ENCODE measurements at places on chromosomes 1 and 21. TPM values are rescaled to one million over a fixed set of nuclear protein-coding genes. Genes with fewer than 3 reads are reported as not detected.

DNA sequence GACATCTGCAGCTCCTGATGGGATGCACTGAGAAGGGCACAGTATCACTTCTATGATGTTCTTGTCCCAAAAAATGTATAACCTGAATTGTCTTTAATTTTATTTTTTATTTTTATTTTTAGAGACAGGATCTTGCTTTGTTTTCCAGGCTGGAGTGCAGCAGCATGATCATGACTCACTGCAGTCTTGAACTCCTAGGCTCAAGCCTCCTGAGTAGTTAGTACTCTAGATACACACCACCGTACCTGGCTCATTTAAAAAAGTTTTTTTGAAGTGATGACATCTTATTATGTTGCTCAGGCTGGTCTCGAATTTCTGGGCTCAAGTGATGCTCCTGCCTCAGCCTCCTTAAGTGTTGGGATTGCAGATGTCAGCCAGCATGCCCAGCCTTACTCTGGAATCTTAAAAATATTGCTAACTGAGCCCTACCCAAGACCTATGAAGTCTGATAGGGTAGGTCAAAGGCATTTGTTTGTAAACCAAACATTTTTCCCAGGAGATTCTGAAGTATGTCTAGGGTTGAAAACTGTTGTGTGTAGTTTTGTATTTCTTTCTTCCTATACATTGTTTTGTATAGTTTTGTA, 68.9 kb downstream of the ATF6 start:
- no peak overlapping the region for H3K4me3 ChIP-seq
- no peak for DNase-seq
- peaks cover 6% of the 10 kb centered on the region for H3K4me1 ChIP-seq
- H3K27ac ChIP-seq: no peak overlapping the region
- H3K36me3 ChIP-seq: peaks cover 5% of the 10 kb centered on the region
- H3K27me3 ChIP-seq: no peaks in the 10 kb centered on the region

- no peaks in the 10 kb centered on the region for H3K27me3 ChIP-seq
- no peaks in the 10 kb centered on the region for H3K36me3 ChIP-seq
- peaks cover 19% of the 10 kb centered on the region for H3K4me1 ChIP-seq
- H3K4me3 ChIP-seq: peak overlapping the region; percentile 48
Measured at GRCh38 chr1:1630965-1631781, 800 bp upstream of the MMP23B start.

DNA sequence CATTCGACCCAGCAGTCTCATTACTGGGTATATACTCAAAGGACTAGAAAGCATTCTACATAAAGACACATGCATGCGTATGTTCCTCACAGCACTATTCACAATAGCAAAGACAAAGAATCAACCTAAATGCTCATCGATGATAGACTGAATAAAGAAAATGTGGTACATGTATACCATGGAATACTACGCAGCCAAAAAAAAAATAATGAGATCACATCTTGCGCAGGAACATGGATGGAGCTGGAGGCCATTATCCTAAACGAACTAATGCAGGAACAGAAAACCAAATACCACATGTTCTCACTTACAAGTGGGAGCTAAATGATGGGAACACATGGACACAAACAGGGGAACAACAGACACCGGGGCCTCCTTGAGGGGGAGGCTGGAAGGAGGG, 43.7 kb downstream of the ELF3 start:
- no peak overlapping the region for H3K27ac ChIP-seq
- H3K4me3 ChIP-seq: no peak overlapping the region
- H3K27me3 ChIP-seq: peaks cover under 1% of the 10 kb centered on the region

- H3K4me1 ChIP-seq: no peaks in the 10 kb centered on the region
- no peak for DNase-seq
- H3K27ac ChIP-seq: no peak overlapping the region
- H3K4me3 ChIP-seq: no peak overlapping the region
Measured at GRCh38 chr1:114531094-114531493, 20.1 kb upstream of the TRIM33 start.

- no peak for DNase-seq
- H3K4me3 ChIP-seq: no peak overlapping the region
- no peak overlapping the region for H3K27ac ChIP-seq
- no peaks in the 10 kb centered on the region for H3K4me1 ChIP-seq
- no peaks in the 10 kb centered on the region for H3K36me3 ChIP-seq
- H3K27me3 ChIP-seq: no peaks in the 10 kb centered on the region
Measured at GRCh38 chr1:201307760-201308499, 24.6 kb downstream of the PKP1 start.

- H3K4me3 ChIP-seq: no peak overlapping the region
- no peaks in the 10 kb centered on the region for H3K36me3 ChIP-seq
- no peak overlapping the region for H3K27ac ChIP-seq
- DNase-seq: no peak
- H3K4me1 ChIP-seq: peaks cover 6% of the 10 kb centered on the region
Measured at GRCh38 chr1:59967141-59967697, 40.6 kb upstream of the CYP2J2 start.

DNA sequence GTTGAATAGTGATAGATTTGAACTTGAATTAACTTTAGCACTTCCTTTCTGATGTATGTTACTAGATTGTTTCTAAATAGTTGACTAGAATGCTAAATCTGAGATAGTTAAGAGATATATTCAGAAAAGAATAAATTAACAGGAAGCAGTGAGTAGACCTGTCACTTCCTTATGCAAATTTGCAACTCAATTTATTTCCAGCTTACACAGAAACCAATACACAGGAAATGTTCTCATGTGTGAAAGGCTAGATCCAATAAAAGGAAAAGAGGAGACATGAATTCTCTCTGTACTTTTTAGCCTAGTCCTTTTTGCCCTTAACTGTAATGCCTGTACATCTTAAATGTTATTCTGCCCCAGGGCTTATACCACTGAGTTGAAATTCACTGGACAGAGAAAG, 522.3 kb downstream of the COL11A1 start:
- H3K27me3 ChIP-seq: no peaks in the 10 kb centered on the region
- no peaks in the 10 kb centered on the region for H3K4me1 ChIP-seq
- no peak for DNase-seq
- no peak overlapping the region for H3K4me3 ChIP-seq

GRCh38 chr1:205423814-205424399, 2.1 kb upstream of the LEMD1 start:
- no peak overlapping the region for H3K27ac ChIP-seq
- no peaks in the 10 kb centered on the region for H3K27me3 ChIP-seq
- no peak for DNase-seq
- H3K4me3 ChIP-seq: no peak overlapping the region
- no peaks in the 10 kb centered on the region for H3K4me1 ChIP-seq

DNA sequence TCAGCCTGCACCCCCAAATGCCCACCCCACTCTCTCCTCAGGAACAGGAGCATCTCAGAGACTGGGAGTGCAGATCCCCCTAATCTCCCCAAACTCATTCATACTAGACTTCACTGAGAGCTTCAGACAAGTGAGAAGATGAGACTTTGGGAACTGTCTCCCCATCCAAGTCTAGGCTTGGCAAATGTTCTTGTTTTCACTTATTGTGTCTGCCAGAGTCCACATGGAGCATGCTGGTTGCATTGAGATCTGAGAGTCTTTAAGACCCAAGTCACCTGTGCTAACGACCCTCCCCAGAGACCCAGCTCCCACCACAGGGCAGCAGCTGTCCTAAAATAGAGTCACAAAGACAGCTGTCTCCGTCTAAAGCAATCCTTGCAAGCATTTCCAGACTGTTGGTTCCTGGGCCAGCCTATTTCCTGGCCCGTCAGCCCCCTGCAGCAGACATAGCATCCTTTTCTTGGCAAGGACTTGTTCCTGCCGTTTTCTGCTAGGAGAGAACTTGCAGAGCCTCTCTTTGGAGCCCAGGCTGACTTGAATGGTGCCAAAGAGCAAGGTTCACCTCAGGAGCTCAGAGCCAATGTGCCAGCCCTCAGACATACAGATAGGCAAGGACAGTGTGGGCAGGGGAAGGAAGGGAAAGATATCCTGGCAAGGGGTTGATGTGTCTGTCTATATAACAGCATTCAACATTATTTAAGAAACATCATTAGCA, 1.9 kb upstream of the CNTN2 start:
- no peaks in the 10 kb centered on the region for H3K36me3 ChIP-seq
- no peak for DNase-seq

DNA sequence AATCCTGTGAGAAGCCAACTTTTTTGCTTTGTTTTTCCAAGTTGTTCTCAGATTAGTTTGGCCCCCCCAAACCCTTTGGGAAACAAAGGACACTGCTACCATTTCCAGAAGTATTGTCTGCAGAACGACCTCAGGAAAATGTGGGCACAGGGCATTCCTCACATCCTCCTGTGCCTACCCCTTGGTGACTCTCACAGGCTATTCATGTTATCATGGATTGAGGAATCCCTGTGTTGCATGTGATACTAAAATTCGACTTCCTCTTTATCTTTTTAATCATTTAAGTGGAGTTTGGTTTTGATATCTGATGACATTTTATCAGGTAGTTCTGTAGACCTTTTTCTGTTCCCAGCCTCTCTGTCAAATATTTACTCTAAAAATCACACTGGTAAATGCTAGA, 184.5 kb downstream of the FASLG start:
- H3K27me3 ChIP-seq: no peaks in the 10 kb centered on the region
- DNase-seq: no peak
- H3K27ac ChIP-seq: no peak overlapping the region
- H3K4me1 ChIP-seq: peaks cover 30% of the 10 kb centered on the region
- no peaks in the 10 kb centered on the region for H3K36me3 ChIP-seq
- no peak overlapping the region for H3K4me3 ChIP-seq

GRCh38 chr1:911875-912739, 11.6 kb upstream of the SAMD11 start:
- H3K27me3 ChIP-seq: no peaks in the 10 kb centered on the region
- no peak overlapping the region for H3K4me3 ChIP-seq
- H3K27ac ChIP-seq: no peak overlapping the region
- no peaks in the 10 kb centered on the region for H3K4me1 ChIP-seq
- H3K36me3 ChIP-seq: no peaks in the 10 kb centered on the region
- no peak for DNase-seq

- H3K4me1 ChIP-seq: no peaks in the 10 kb centered on the region
- H3K27ac ChIP-seq: no peak overlapping the region
- H3K27me3 ChIP-seq: no peaks in the 10 kb centered on the region
- DNase-seq: no peak
- no peak overlapping the region for H3K4me3 ChIP-seq
Measured at GRCh38 chr1:10721381-10722321, 74.8 kb downstream of the CASZ1 start.

DNA sequence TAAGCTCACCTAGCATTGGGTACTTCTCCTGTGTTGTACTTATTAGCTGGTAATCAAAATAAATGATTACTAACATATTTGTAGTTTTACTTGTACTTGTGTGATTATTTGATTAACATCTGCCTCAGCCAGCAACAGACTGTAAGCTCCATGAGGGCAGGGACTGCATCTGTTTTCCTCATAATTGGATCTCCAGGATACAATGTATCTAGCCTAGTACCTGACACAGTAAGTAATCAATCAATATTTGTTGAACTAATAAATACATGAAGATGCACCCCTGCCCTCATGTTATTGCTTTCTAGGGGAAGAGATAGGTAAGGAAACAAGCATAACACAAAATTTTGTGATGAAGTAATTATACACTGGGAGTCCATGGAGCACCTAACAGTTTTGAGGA, 101.5 kb downstream of the TENT5C start:
- DNase-seq: no peak
- H3K27me3 ChIP-seq: no peaks in the 10 kb centered on the region
- H3K4me1 ChIP-seq: no peaks in the 10 kb centered on the region
- no peak overlapping the region for H3K4me3 ChIP-seq
- no peak overlapping the region for H3K27ac ChIP-seq

- peaks cover 83% of the 10 kb centered on the region for H3K36me3 ChIP-seq
- H3K27ac ChIP-seq: peak overlapping the region; percentile 6
- no peak for DNase-seq
Measured at GRCh38 chr1:46689356-46689755, 17.7 kb downstream of the TEX38 start.

DNA sequence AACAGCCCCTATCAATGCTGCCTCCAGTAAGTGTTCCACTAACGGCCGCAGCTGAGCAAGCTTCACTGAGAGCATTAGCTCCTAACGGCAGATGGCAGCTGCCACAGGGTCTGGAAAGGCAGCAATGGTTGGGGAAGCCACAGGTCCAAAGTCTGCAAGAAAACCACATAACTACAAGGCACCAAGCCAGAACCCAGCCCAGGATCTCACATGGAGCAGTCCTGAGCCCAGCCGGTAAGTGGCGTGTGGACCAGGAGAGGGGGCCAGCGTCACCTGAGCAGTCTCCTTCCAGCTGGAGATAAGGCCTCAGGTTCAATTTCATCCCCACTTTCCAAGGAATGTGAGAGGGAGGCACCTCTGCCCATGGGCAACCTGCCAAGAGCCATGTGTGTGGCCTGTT, 13.2 kb downstream of the SYT2 start:
- no peaks in the 10 kb centered on the region for H3K36me3 ChIP-seq
- no peak overlapping the region for H3K27ac ChIP-seq
- DNase-seq: no peak
- H3K27me3 ChIP-seq: peaks cover 6% of the 10 kb centered on the region
- H3K4me1 ChIP-seq: no peaks in the 10 kb centered on the region

- H3K27me3 ChIP-seq: no peaks in the 10 kb centered on the region
- H3K4me3 ChIP-seq: no peak overlapping the region
- no peaks in the 10 kb centered on the region for H3K4me1 ChIP-seq
Measured at GRCh38 chr1:85943945-85944344, 212.6 kb downstream of the COL24A1 start.

DNA sequence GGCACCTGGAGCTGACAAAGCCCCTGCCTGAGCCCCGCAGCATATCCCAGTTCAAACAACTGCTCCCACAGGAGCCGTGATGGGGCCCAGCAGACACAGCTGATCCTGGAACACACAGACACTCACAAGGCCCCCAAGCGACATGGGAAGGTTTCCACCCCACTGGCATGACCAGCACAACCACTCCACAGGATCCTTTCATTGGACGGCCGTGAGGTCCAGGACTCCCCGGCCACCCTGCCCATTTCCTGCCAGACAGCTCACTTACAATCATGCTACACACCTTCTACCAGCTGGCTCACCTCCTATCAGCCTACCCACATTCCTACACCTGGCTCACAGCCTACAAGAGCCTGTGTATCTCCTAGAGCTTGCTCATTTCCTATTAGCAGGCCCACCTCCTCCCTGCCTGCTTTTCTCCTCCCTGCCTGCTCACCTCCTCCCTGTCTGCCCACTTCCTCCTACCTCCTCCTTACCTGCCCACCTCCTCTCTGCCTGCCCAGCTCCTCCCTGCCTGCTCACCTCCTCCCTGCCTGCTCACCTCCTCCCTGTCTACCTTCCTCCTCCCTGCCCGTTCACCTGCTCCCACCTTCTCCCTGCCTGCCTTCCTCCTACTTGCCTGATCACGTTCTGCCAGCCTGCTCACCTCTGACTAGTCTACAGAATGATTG, 73.9 kb downstream of the MATN1 start:
- H3K4me3 ChIP-seq: no peak overlapping the region
- no peaks in the 10 kb centered on the region for H3K4me1 ChIP-seq
- H3K36me3 ChIP-seq: no peaks in the 10 kb centered on the region
- no peak overlapping the region for H3K27ac ChIP-seq
- no peaks in the 10 kb centered on the region for H3K27me3 ChIP-seq
- no peak for DNase-seq

GRCh38 chr1:195828325-195828724, 779.9 kb downstream of the KCNT2 start:
- no peak overlapping the region for H3K27ac ChIP-seq
- H3K27me3 ChIP-seq: no peaks in the 10 kb centered on the region
- no peaks in the 10 kb centered on the region for H3K4me1 ChIP-seq

RPL22 gene
- total RNA-seq: 491 TPM

C8B gene
- total RNA-seq: not detected

C4BPA gene
- not detected for total RNA-seq

CADM3 gene
- not detected for total RNA-seq

RIPK4 gene
- 0.26 TPM for total RNA-seq

CHAF1B gene
- total RNA-seq: 1.6 TPM

PKP1 gene
- not detected for total RNA-seq

MRAP gene
- total RNA-seq: not detected

USH2A gene
- not detected for total RNA-seq

LCE3A gene
- total RNA-seq: not detected

NTRK1 gene
- not detected for total RNA-seq

COL8A2 gene
- total RNA-seq: 0.26 TPM

NCAM2 gene
- total RNA-seq: not detected

Data from CD4-positive, alpha-beta memory T cell (primary cell).